ENCODE measurements at places on chromosomes 6 and 20.

DNA sequence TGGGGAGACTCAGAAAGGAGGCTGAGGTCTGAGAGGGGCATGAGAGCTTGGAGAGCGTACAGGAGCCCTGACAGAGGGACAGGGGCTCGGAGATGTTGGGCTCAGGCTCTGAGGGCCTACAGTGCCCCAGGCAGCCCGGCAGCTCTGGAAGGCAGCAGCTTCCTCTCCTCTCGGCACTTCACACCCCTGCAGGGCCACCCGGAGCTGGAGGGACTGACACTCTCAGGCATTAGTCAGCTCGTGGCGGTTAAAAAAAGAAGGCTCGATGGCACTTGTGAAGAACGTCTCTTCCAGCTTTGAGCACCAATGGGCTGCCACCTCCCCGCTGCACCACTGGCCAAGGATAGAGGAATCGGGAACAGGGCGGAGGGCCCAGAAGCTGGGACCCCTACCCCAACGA lies 62.6 kb upstream of the SIRPA start:
- DNase-seq: no peak

GRCh38 chr20:20181322-20181721 lies 129.0 kb downstream of the CFAP61 start:
- DNase-seq: no peak

GRCh38 chr20:31842471-31843157 lies 2.8 kb downstream of the FOXS1 start:
- no peak for DNase-seq

GRCh38 chr20:47011984-47012383 lies 117.3 kb downstream of the EYA2 start:
- no peak for DNase-seq

DNA sequence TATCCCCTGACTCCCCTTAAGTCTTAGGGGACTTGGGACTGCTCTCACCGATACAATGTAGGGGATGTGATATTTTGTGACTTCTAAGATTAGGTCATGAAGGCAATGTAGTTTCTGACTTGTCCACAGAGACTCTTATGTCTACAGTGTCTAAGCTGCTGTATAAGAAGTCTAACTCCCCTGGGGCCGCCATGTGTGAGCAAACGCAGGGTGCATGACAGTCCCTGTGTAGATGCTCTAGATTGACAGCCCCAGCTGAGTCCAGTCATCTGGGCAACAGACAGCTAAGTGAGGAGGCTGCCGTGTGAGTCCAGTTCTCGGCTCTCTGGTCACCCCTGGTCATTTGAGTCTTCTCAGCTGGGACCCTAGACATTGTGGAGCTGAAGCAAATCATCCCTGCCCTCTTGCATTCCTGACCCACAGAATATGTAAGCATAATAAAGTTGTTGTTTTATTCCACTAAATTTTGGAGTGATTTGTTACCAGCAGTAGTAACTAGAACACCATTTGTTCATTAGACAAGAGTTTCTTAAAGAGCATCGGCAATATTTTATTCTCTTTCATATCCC lies 743.3 kb upstream of the CHD6 start:
- DNase-seq: no peak

- no peak for DNase-seq
Observed at GRCh38 chr6:149224399-149224798, 93.1 kb upstream of the TAB2 start.

DNA sequence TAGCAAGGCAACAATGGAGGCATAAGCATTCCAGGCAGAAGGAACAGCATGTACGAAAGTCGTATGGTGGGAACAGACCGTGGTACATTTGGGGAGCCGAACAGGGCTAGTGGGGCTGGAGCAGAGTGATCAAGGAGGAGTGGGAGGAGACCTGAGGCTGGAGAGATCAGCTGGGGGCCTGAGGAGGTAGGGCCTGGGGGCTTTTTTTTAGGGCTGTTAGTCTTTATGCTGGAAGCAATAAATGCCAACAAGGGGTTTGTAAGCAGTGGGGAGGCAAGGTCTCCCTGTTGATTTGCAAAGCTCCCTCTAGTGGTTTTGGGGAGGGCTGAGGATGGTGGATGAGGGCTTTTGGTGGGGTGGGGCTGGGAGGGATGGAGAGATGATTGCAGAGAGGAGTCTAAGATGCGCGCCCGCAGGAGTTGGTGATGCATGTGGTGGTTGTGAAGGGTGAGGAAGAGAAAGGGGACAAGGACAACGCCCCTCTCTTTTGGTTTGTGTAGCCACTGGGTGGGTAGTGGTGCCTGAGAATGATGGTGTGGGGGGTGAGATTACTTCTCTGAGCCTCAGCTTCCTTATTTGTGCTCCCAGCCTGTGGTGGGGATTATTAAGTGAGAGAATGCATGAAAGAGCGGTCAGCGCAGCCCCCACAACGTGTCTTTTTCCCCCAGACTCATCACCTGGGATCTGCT lies 74.1 kb upstream of the TOX2 start:
- no peak for DNase-seq

DNA sequence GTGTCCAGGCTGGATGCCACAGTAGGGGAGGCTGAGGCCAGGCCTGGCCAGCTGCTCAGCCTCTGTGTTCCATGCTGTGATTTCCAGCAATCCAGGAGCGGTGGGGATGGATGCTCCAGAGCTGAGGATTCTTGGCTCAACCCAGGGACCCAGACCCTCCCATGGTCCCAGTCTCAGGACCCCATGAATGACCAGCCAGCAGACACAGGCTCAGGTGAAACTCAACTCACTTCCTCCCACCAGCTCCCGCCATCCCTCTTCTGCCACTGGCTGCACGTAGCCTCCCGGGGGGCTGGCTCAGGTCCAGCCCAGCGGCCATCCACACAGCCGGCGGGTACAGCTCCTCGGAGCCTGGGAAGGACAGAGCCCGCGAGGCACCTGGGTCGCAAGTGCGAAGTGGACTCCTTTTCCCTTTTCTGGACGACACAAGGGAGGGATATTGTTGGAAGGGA lies 54.5 kb upstream of the DACT2 start:
- DNase-seq: no peak

GRCh38 chr6:156839591-156840001 lies 62.4 kb downstream of the ARID1B start:
- no peak for DNase-seq

DNA sequence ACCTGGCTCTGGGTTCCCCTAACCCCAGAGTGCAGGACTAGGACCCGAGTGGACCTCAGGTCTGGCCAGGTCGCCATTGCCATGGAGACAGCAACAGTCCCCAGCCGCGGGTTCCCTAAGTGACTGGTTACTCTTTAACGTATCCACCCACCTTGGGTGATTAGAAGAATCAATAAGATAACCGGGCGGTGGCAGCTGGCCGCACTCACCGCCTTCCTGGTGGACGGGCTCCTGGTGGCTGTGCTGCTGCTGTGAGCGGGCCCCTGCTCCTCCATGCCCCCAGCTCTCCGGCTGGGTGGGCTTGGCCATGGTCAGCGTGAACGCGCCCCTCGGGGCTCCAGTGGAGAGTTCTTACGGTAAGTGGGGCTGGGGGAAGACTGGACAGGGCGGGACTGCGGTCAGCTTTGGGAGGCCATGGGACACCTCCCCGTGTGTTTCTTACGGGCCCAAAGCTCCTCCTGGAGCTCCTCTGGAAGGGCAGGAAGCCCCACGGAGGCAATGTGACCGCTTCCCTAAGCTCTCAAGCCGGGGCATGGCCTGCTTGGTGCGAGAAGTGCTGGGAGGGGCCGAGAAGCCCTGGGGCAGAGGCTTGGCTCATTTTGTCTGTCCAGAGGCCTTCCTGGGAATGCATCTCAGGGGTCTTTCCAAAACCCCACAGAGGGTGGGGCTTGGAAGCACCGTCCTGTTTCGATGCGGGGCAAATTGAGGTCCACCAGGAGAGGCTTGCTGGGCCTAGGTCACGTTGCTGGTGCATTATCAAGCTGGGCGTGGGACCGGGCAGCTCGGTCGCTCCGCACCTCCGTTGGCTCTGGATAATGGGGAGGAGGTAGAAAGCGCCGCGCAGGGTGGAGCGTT lies at the start of gene HNF4A:
TSS of gene HNF4A (plus strand) at position 202 of the 855 bp plus-strand sequence. CDS start at position 308, 106 bp downstream.
- DNase-seq: no peak

DNA sequence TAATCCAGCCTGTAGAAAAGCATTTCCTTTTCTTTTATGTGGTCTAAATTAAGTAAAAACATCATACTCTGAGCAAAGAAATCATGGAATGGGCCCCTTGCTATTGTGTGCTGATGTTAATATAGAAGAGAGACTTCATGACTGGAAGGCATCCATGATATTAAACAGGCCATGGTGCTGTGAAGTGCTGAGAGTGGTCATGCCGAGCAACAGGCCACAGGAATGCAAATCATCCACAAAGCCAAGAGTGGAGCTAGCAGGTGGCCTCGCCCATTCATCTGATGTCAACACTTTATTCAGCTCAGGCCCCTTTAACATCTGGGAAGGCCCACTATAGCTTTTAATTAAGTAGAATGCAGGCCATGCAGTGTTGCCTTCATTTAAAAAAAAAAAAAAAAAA lies 115.2 kb upstream of the HMGCLL1 start:
- DNase-seq: peak; percentile 63

DNA sequence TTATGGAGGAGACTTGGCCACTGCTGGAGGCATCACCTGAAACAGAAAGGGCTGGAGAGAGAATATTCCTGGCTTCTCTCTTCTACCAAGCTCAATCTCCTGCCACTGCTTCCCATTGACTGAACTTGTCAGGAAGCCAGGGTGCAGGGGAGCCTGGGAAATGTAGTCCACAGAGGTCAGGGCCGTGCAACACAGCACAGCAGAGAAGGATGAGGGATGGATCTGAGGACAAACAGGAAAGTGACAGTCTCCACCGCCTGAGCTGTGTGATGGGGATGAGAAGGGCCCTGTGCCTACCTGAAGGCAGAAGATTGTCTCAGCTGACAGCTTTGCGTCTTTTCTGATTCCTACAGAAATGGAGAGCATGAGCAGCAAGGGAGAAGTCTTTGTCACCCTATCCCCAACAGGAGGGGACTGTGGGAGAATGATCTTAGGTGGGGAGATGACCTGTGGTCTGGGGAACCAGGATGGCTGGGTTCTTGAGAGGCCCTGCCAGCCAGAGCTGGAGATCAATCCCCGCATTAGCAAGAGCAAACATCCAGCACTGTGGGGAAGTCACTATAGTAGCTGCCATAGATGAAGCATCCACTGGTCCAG lies 114.2 kb downstream of the SNX5 start:
- DNase-seq: no peak

- DNase-seq: no peak
Observed at GRCh38 chr6:168390749-168391420, 50.1 kb upstream of the SMOC2 start.

- no peak for DNase-seq
Observed at GRCh38 chr20:38354227-38354626, 7.9 kb downstream of the LBP start.

Measured in skeletal muscle cell (primary cell).